ENCODE measurements at places on chromosomes 2 and 18.

DNA sequence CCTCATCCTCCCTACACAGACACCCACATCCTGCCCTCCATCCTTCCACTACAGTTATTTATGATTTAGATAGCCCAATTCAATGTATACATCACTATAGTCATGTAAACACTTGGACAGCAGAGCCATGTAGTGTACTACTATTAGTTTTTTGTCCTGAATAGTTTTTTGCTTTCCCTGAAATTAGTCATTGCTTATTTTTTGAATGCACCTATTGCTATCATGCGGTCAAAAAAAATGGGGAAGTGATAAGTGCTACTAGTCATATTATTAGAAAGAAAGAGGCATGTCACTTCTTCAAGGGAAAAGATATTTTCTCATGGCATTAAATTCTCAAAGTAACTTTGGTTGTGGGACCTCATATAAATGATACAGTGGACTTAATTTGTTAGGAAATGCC is 6.8 kb upstream of the GREB1 start:
- DNase-seq: no peak

DNA sequence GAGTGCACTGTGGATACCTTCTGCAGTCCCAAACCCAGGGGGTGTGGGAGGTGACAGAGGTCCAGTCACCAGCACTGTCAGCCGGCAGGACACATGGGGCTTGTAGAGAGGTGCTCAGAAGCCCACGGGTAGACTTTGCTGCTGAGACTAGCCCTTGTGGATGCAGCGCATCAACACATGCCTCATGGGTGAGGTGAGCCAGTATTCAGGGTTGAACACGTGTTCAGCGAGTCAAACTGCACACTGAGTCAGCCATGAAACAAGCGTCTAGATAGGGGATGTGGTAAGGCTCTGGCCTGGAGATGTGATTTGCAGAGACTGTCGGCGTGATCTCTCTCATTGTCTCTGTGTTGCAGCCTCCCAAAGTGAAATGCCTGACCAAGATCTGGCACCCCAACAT is 35.8 kb upstream of the SCLY start:
- DNase-seq: peak; percentile 84

DNA sequence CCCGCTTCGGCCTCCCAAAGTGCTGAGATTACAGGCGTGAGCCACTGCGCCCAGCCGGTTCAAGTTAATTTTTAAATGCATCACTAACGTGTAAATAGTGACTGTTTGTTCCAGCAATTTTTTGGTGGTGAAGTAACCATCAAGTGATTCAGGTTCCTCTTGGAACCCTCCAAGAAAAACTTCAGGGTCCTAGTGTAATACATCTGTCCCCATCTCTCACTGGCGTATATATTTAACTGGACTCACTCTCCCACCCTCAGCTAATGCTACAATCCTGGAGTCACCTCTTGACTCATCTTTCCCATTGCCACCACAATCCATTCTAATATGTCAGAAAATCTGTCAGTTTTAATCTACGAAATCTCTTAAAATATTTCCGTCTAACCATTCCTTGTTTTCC is 10.3 kb downstream of the SULT1C4 start:
- no peak for DNase-seq

DNA sequence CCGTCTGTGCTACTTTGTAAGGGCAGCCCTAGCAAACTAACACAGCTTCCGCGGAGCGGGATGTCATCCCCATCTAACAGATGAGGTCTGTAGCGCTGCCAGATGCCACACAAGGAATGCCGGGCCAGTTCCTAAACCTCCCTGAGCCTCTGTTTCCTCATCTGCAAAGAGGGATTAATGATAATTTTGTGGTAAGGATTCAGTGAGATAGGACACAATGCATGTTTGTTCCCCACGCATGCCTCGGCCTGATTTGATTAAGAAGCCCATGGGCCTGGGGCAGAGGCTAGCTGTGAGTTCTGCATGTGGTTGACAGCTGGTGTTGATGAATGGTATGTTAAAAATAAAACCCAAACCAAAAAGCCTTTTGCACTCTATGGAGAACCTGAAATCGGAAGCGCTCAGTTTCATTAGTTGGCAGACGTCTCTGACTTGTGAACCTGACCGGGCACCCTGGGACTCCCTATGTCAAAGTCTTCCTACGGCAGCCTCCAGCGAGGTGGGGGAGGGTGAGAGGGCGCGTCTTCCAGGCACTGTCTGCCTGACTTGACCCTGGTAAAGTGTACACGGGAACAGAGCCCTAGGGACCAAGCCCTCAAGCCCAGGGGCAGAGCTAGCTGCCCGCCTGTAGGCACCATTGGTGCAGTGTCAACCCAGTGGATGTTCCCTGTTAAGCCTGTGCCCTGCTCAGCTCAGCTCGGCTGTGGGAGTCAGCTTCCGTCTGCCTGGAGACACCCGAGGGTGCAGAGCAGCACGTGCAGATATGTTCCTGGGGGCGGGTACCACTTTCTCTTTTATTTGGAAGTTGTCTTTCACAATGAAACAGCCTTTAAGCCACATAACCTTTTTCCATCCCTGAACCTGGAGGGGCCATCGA is 14.8 kb upstream of the INHBB start:
- DNase-seq: no peak

DNA sequence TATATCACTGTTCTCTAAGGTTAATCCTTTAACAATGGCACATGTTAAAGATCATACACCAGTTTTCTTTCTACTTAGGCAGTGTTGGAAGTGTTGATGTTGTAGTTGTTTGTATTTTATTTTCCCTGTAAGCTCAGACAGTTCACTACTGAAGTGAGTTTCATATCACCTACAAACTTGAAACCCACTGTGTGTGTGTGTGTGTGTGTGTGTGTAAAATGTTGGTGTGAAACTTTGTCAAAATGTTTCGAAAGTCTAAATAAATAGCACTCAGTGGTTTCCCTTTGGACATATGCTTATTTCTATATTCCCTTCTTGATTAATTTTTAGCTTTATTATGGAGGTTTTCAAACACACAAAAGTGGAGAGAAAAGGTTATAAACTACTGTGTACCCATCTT is 79.8 kb upstream of the CAVIN2 start:
- DNase-seq: no peak

DNA sequence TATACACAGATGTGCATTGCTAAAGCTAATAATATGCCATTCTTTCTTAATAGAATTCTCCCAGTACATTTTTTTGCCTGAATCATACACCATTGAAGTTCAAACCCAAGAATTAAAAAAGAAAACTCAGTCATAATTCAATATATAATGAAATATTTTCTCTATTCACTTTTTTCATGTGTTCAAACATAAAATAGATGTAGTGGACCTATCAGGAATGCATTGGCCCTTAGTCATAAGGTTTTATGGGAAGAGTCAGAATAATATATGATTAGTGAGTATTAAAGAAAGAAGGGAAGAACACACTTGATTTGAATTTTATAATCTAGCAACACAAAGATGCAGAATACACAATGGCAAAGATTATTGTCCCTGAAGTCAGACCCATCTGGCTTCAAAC is 297.0 kb upstream of the COL3A1 start:
- no peak for DNase-seq

DNA sequence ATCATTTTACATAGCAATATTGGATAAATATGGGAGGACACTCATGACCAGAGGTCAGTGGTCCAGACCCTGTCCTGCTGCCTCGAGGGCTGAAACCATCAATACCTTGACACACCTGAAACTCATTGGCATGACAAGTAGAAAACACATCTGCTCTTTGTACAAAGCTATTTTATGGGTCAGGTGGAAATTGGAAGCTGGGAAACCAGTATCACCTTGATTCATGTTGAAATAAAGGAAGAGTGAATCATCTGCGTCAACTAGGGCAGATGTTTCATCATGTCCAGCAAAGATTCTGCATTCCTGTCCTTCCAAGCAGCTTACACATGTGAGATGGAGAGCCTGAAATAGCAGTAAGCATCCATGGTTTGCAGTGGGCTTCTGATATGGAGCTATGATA is 80.0 kb upstream of the ERBB4 start:
- DNase-seq: peak; percentile 34

DNA sequence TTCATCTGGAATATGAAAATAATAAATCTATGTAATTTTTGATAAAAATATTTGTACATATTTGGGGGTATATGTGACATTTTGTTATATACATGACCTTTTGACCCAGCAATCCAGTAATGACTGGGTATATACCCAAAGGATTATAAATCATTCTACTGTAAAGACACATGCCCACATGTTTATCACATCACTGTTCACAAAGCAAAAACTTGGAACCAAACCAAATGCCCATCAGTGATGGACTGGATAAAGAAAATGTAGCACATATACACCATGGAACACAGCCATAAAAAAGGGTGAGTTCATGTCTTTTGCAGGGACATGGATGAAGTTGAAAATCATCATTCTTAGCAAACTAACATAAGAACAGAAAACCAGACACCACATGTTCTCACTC is 472.1 kb upstream of the DDX18 start:
- no peak for DNase-seq

DNA sequence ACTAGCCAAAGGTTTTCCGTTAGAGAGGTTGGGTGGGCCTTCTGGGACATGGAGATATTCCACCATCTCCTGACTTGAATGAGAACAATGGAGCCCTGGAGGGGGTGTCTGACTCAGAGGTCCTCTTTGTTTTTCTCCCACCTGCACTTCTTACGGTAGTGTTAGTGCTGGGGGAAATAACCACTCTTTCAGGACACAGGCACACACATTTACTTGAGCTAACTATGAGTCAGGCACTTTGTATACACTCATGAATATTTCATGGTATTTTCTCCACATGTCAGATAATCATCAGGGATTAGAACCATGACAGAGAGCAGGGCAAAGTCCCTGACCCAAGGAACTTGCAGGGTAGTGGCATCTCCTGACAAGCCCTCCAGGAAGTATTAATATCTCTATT is 439.1 kb downstream of the TSN start:
- DNase-seq: no peak

GRCh38 chr2:231376857-231377256 is 18.7 kb upstream of the B3GNT7 start:
- no peak for DNase-seq

- no peak for DNase-seq
Observed at GRCh38 chr2:17166506-17166905, 351.7 kb downstream of the RAD51AP2 start.

DNA sequence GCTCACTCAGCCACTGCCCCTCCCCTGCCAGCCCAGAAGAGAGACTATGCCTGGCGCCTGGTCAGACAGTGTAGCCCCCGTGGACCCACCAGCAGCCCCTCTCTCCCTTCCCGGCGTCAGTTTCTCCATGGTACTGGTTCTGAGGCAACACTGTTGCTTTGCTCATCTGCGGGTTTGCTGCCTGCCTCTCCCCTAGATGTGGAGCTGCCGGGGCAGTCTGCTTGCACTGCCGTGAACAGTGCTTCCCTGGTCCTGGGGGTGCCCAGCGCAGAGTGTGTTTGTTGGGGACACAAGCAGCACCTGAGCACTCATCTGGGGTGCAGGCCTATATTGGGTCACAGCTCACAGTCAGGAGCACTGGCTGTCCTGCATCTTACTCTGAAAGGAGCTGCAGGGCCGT is 309.9 kb downstream of the NDUFA10 start:
- DNase-seq: no peak

DNA sequence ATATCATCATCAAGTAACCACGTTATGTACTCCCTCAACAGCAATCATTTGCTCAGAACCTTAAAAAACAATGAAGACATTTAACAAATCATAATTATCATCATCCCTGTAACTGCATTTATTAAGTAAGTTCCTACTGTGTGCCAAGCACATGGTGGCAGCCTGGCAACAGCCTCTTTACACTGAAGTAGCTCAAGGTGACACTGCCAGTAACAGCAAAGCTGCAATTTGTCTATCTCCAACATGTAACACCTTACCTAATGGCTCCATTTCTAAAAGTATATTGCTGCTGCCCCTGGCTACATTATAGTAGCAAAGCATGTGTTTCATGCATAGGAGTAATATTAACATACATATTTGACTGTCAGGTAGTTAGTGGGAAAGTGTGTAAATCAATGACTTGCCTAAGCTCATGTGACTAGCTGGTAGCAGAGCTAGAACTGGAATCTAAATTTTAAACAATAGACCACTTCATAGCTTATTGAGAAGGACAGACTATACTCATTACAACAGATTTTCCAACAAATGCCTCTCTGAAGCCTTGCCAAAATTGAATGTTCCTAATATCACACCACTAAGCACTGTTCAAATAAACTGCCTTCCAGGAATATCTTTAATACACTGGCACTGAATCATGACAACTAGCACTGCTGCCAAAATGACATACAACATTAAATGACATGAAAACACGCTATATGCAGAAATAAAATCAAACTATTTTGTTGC is 86.7 kb downstream of the L3MBTL4 start:
- DNase-seq: no peak

DNA sequence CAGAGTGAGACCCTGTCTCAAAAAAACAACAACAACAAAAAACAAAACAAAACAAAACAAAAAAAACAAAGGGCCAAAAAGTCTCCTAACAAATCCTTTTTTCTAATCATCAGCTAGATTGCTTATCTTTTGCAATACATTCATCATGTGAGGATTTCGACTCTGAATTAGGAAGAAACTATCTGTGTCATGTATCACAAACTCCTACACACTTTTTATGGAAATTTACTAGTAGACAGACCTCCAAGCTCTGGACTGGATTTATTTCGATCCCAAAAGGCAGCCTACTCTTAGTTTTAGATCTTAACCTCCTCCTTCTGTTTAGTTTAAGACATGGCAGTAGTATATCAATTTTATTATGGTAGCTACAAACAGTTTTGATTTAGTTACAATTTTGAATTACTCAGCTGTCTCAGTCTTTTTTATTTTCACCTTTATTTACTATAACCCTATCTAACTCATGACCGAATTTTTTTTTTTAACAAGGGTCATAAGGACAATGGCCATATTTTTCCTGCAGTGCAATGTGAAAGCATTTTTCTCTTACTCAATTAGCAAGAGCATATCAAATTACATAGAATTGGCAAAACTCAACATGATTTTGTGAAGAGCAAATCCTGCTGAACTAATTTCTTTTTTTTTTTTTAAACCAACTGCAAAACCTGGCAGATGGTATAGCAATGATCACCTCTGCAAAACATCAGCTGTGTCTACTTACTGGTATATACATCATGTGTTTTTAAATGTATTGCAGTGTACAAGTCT is 10.7 kb upstream of the CCDC88A start:
- DNase-seq: peak; percentile 35

GRCh38 chr2:142874293-142874814 is 3.1 kb upstream of the KYNU start:
- DNase-seq: peak; percentile 98

GRCh38 chr2:70898363-70899240 is 37.1 kb upstream of the ATP6V1B1 start:
- DNase-seq: no peak

GRCh38 chr2:19607931-19608771 is 249.7 kb upstream of the OSR1 start:
- peak; percentile 99 for DNase-seq

- DNase-seq: no peak
Observed at GRCh38 chr2:95061601-95062183, 36.2 kb downstream of the MAL start.

GRCh38 chr2:133405252-133405651 is 163.0 kb downstream of the NCKAP5 start:
- DNase-seq: no peak

Measured in fibroblast of mammary gland (primary cell).